ENCODE measurements at places on chromosomes 2 and 18.

GRCh38 chr2:160492401-160493226 is 993 bp downstream of the RBMS1 start:
- DNase-seq: peak; percentile 27

- DNase-seq: no peak
These were observed 209.9 kb downstream of the ARL4C start for GRCh38 chr2:234286956-234287355.

GRCh38 chr2:23411752-23412431 is 26.9 kb downstream of the KLHL29 start:
- no peak for DNase-seq

GRCh38 chr18:48667276-48668254 is 128.7 kb downstream of the CTIF start:
- DNase-seq: no peak

DNA sequence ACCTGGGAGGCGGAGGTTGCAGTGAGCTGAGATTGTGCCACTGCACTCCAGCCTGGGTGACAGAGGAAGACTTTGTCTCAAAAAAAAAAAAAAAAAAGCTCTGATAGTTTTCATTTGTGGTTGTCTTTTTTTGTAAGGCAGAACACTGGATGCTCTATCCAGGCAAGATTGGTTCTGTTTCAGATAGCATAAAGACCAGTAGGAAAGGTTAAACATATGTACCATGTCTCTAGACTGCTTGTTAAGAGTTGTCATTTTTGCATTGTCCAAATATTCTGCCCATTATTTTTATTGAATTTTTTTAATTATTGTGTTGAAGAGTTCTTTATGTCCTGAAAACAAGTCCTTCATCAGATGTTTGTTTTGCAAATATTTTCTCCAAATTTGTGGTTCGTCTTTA is 60.0 kb downstream of the NCOA1 start:
- no peak for DNase-seq

- DNase-seq: no peak
These were observed 81.1 kb downstream of the LPIN1 start for GRCh38 chr2:11827547-11827946.

- DNase-seq: no peak
These were observed 216.1 kb downstream of the ETAA1 start for GRCh38 chr2:67613227-67613626.

- no peak for DNase-seq
These were observed 9.0 kb downstream of the DTNB start for GRCh38 chr2:25664183-25664964.
